ENCODE measurements at places on chromosomes 1 and 21. TPM values are rescaled to one million over a fixed set of nuclear protein-coding genes. Genes with fewer than 3 reads are reported as not detected.

DNA sequence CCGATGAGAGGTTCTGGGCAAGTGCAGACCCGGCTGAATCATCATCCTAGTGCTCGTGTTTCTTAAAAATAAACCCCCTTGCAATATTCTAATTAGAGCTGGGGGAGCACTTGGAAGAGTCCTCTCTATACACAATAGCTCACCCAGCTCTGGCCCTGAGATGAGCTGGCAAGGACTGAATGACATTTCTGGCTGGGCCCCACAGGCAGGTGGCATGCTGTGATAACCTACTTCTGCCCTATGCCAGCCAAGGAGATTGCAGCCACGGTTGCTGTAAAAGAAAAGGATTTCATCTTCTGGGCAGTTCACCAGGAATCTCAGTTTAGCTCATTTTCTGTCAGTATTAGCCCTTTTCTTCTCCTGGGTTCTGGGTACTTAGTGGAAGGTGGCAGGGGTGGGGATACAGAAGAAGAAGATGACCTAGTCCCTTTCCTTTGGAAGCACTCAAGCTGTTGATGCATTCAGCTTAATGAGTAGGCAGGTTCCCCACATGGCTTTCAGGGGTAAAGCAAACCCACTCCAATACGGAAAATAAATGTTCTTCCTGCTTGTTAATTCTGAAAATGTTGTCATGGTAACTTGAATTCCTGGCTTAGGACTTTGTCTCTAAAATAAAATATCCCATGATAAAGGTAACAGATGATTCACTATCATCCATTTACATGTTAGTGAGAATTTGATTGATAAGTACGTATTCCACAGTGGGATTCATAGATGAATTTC lies 32.2 kb downstream of the VASH2 start:
- DNase-seq = no peak

- DNase-seq = no peak
Observed at GRCh38 chr1:223332997-223333396, 31.0 kb downstream of the SUSD4 start.

VHLL gene
- not detected for total RNA-seq

GRCh38 chr1:974293-974640 lies 7.6 kb downstream of the PERM1 start:
- no peak for DNase-seq

OR2G6 gene
- not detected for total RNA-seq

SELL gene
- total RNA-seq = 5.0 TPM

DNA sequence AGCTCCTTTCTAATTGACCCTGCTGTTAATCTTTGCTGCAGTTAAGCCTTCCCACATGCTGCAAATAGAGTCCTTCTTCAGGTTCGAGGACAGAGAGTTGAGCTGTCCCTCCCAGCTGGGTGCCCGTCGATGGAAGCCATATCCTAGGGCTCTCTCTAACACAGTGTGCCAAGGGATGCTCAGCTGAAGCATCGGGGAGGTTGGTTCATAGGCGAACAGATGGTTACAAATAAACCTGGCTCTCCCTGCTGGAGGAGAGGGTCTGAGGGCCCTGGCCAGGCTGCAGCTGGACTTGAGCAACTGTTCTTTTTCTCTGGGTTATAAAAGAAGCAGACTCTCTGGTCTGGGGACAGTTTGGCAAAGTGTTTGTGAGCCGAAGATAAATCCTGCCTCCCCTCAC lies 120.3 kb upstream of the C8B start:
- DNase-seq = no peak

DNA sequence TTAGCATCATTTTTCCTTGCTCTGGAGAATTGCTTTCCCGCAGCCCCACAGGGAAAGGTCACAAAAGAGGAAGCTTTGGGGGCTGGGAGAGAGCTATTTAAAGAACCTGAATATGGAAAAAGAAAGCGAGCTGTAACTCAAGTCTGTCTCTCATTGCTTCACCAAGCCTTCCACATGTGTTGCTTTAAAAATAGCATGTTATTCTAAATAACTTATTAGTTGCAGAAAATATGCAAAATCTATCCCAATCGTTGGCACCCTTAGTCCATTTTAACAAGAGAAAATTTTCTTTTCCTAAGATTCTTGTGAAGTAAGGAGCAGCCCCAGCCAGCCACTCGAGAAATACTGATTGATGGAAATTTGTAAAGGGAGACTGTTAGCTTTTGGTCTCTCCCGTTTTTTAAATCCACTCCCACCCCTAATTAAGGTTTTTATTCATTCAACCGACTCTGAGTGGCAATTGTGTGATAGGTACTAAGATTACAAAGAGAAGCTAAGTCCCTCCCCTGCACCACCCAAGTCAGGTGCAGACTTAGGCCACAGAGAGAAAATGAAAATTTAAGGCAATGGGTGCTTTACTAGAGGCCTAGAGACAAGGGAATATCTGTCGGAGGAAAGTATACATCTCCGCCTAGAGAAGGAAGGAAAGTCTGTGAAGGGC lies 802 bp downstream of the CYP4X1 start:
- DNase-seq = no peak

DNA sequence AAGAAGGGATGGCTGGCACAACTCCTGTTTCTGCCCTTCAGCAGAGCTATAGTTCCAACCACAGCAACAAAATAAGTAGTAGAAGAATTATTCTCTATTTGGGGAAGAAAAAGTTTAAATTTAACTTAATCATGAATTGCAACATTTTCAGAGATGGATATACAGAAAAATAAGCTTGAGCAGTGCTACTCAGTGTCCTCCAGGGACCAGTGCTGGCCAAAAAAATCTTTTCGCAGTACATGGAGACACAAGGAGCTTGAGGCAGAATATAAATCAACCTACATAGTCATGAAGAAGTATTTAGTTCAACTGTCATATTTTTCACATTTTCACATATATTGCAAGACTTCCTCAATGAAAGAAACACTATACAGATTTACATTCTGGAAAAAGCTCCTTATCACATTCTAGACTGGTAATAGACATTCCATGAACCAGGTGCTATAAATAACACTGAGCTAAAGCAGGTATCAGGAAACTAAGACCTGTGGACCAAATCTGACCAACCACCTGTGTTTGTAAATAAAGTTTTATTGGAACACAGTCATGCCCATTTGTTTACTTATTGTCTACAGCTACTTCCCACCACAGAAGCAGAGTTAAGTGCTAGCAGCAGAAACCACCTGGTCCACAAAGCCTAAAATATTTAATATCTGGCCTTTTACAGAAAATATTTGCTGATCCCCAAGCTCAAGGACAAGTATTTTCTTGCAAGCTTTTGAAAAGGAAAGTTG lies 101.9 kb downstream of the RGS21 start:
- no peak for DNase-seq

HCN3 gene
- not detected for total RNA-seq

DNA sequence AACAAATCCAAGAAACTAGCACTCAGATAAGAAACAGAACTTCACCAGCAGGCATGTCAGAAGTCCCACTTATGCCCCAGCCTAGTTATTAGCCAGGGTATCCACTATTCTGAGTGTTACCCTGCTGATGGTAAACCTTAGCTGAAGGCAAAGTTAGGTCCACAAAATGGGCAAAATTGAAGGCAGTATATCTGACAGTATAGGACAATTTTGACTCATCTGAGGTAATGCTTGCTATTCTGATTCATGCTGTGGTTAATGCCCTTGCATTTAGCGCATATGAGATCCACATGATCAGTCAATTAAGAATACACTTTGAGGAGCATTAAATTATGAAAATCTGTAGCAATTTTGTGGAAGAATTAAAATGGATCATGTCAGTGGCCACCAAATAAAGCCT lies 15.1 kb downstream of the IFI44 start:
- DNase-seq = no peak

DNA sequence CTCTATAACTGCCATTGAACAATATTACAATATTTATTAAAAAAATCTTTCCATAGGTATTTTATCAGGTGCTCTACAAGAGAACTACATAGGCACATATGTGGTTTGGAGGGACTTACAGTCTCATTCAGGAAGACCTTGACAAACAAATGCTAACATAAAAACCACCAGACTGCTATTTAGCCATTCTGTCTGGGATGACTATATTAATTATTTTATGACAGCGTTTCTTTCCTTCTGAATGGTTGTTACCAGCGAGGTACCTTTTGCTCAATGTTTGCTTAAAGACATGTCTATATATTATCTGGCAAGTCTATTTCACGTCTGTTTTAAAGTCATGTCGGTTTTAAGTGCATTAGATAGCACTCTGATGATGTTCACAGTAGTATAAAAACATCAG lies 69.7 kb downstream of the RUNX1 start:
- DNase-seq = no peak

GUCA2B gene
- total RNA-seq = not detected

GRCh38 chr1:69220672-69221071 lies 347.1 kb upstream of the LRRC7 start:
- DNase-seq = no peak

DNA sequence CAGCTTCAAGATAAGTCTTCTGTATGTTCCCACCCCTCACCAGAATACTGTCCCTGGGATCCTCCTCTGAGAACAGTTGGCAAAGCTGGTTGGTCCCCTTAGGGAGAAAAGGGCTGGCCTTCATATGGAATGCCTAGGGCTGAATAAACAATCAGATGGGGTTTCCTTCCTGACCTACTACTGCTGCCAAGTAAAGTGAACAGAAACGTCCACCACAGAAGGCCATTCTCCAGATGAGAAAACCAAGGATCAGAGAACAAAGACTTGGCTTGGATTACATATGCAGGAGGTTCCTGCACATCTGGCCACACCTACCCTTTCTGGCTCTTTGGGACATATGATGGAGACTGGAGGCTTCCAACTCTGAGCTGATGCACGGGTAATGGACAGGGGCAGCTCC lies 194.5 kb downstream of the HIVEP3 start:
- no peak for DNase-seq

DNA sequence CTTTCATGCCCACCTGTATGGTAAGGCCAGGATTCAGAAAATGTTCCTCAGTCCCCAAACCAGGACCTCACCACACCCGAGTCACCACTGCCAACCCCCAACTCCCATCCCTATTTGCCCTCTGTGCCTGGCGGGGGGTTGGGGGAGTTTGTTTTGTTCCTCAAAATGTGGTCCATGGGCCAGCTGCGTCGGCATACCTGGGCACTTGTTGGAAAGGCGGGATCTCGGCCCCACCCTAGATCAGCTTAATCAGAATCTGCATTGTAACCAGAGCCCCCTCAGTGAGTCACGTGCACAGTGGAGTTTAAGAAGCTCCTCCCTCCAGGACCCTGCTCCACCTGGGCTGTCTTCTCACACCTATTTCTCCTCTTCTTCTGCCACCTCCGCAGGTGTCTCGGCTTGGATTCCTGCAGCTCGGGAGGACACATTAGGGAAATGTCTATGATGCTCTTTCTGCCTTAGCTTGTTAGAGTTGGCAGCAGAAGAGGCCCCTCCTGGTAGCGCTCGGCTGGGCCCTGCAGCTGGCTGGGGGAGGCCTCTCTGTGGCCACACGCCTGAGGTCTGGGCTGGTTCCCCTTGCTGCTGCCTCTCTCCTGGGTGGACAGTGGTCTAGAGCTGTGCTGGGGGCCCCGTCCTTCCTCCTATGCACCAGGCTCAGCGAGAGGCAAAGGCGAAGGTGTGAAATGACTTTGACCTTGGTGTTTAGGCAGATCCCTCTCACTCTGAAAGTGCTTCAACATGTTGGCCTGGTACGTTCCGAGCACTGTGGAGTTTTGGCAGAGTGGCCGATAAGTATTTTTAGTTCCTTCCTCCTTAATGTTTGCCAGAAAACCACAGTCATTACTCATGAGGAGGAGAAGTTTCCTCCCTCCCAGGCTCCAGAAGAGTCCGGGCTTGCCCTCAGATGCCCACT lies 41.8 kb upstream of the CAMTA1 start:
- DNase-seq = peak; percentile 73

KIRREL1 gene
- 35.2 TPM for total RNA-seq

DNA sequence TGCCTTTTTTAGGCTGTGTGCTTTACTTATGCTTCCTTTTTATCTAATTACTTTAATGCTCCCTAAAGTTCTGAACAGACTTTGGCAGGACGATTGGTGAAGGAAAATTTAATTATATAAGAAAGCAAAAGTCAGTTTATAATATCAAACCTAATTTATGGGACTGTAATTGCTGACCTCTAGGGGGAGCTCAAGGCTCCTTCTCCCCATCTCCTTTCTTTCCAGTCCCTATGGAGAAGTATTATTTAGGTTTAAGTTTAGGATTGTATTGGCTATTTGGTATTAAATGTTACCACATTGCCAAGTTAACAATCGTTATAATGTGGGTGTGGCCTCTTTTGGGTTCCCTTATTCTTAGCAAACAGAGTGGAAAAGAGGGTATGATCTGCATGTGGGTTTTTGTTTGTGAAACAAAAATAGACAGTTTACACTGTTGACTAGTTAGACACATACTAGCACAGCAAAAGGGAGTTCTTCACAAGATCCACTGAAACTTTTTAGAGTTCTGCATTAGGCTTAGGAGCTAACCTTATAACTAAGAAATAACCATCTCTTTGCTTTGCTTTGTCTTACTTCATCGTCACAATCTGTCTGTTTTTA lies 48.2 kb upstream of the TNFSF4 start:
- DNase-seq = peak; percentile 14

DNA sequence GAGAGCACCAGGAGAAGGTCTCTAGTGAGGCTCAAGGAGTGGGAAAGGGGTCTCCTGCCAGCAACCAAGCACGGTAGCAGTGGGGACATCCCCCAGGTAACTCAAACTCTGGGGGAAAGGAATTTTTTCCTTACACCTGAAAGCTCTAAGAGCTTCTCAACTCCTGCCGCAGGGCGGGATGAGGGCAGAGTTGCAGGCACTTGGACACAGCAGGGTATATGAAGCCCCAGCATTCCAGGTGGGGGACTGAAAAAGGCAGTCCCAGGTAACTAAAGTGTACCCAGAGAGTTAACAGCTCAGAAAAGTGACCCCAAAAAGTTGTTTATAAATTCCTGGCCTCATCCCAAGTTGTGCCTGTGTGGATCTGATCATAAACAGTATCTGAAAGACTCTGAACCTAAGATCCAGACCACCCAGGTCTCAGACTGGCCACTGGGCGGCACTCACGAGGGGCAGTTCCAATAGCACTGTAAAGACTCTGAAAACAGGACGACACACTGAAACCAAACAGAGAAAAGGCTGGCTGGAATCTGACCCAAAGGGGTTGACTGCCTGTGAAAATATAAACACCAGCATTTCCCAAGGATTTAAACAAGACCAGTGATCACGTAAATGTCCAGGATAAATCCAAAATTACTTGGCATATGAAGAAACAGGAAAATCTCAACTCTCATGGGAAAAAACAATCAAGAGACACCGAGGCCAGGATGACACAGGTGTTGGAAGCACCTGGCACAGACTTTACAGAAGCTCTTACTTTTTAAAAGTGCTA lies 47.5 kb downstream of the HSF2BP start:
- peak; percentile 75 for DNase-seq

GRCh38 chr1:169200319-169200718 lies 93.8 kb downstream of the ATP1B1 start:
- no peak for DNase-seq

GRCh38 chr1:19206947-19207346 lies 3.1 kb downstream of the UBR4 start:
- no peak for DNase-seq

HJV gene
- not detected for total RNA-seq

DNA sequence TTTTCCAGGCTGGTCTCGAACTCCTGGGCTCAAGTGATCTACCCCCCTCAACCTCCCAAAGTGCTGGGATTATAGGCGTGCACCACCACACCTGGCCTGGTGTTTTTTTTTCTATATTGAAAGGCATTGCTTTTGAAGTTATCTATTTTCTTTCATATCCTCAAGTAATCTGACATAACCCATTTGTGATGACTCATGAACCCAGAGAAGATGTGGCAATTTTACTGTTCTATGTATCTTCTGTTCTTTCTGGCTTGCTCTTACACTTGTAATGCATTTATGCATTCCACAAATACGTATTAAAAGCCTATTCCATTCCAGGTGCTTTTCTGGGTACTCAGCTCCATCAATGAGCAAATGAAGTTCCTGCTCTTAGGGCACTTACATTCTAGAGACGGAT lies 29.9 kb upstream of the ERRFI1 start:
- no peak for DNase-seq

SYT2 gene
- 0.55 TPM for total RNA-seq

All from H4 (cell line).